ENCODE measurements at places on chromosomes 4 and X.

GRCh38 chr4:153514688-153515426 lies 48.7 kb downstream of the TMEM131L start:
- no peak for DNase-seq

DNA sequence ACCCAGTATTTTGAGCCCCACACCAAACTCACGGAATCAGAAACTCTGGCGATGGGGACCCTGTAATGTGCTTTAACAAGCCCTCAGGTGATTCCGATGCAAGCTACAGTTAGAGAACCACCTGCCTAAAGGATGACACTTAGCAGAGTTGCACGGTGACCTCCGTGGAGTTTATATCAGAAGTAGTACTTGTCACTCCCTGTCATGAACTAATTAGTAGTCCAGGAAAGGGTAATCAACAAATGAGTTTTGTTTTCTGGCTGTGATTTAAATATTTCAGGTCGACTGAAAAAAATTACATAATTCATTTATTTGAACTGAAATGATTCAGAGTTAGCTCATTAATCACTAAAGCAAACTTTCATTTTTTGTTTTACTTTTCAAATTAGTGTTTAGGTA lies 56.4 kb downstream of the TMA16 start:
- DNase-seq: no peak

DNA sequence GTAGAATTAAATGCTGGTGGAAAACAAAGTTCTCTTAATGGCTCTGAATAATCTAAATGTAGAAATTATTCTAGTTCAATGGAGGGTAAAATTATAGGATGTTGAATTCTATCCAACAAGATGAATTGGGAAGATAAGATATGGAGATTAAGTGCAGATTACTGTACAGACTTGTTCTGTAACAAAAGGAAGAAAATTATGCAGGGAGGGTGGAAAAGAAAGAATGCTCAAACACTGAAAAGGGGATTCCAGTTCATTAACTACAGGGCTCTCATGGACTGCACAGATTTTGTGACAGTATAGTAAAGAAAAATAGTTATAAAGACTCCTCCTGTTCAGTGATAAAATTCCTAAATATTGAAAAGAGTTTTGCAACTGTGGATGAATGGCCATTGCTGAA lies 1794.0 kb upstream of the PCDH7 start:
- no peak for DNase-seq

- DNase-seq: no peak
Measured at GRCh38 chrX:68983004-68983857, 154.4 kb downstream of the EFNB1 start.

- no peak for DNase-seq
Measured at GRCh38 chr4:82893942-82894341, 3.0 kb upstream of the SEC31A start.

GRCh38 chr4:138407329-138407728 lies 165.2 kb upstream of the SLC7A11 start:
- DNase-seq: no peak

DNA sequence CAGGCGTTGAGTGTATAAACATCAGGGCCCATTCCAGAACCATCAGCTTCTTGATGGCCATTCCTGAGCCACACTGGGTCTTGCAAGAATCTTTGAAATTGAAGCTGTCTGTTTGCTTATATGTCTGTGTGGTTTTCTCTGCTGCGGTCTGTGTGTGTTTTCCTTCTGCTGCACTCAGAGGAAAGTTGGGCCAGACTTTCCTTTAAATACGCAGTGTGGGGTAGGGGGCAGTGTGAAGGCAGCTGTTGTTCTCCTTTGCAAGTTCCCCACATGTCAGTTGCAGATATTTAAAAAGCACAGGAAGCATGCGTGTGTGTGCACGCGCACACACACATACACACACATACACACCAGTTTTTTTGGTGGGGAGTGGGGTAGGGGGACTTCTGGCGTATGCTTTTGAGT lies 32.1 kb downstream of the CCKAR start:
- DNase-seq: no peak

- DNase-seq: peak; percentile 66
Measured at GRCh38 chr4:89158884-89159503, 47.7 kb downstream of the TIGD2 start.

DNA sequence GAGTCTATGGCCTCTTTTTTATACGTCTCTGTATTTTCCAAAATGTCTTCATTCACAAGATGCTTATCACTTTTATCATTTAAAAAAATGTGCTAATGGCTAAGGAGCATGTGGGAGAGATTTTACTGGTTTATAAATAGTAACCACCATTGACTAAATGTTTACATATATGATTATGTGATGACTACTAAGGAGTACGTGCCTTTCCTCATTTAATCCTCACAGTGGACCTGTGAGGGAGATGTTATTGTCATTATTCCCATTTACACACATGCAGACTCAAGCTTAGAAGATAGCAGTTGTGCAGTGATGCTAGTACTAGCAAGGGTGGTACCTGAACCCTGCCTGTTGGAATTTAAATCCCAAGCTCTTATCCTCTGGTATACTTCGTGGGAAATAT lies 2.4 kb downstream of the SRD5A3 start:
- peak; percentile 46 for DNase-seq

GRCh38 chrX:47976254-47977151 lies 27.3 kb downstream of the ZNF182 start:
- DNase-seq: no peak

- DNase-seq: no peak
Measured at GRCh38 chr4:134632056-134632455, 430.5 kb upstream of the PABPC4L start.

- DNase-seq: no peak
Measured at GRCh38 chr4:31234901-31235300, 514.7 kb downstream of the PCDH7 start.

DNA sequence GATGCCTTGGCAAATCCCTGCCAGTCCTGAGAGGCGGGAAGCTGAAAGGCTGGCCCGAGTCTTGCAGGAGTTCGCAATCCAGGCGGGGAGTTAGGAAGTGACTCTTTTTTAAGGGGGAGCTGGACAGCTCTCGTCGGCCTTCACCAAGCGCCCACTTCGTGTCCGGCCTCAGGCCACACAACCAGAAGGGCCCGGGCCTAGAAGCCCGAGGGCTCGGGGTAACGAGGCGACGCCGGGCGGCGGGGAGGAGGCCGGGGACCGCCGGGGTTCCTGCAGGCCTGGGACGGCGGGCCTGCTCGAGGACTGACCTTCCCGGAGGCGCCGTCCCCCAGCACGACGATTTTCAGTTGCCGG lies 395 bp downstream of the RAB28 start:
- peak; percentile 82 for DNase-seq

- DNase-seq: no peak
Measured at GRCh38 chr4:68123525-68123924, 6.1 kb downstream of the TMPRSS11F start.

DNA sequence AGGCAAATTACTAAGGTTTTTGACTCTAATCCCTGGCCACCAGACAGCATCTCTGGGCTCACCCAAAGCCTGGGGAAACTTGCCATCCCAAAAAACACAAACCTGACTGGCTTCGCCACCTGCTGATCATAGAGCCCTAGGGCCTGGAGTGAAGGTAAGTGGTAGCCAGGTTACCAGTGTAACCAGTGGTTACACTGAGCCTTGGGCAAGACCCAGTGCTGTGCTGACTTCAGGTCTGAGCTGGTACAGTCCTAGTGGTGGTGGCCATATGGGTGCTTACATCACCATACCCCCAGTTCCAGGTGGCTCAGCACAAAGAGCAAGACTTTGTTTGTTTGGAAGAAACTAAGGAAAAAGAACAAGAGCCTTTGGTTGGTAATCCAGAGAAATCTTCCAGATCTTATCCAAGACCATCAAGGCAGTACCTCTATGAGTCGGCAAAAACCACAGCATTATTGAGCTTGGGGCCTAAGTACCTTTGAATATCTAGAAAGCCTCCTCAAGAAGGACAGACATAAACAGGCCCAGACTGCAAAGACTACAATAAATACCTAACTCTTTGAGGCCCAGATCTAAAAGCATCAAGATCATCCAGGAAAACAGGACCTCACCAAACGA lies 13.7 kb downstream of the MED14 start:
- no peak for DNase-seq

DNA sequence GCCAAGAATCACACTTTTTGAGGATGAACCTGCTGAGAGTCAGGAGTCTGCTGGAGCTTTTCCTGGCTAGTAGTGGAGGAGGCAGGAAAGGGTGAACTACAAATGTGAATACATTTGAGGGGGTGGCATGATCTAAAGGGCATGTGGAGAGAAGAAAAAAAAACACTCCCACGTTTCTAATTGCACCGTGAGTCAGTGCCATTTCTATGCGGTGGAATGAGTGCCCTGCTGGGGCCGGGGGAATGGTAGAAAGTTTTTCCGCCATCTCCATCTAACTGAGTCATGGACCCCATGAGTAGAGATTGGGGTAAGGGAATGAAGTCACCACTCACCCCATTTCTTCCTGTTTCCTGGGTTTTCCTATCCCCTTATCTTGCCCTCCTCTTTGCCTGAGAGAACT lies 19.8 kb downstream of the BEX3 start:
- DNase-seq: peak; percentile 73

DNA sequence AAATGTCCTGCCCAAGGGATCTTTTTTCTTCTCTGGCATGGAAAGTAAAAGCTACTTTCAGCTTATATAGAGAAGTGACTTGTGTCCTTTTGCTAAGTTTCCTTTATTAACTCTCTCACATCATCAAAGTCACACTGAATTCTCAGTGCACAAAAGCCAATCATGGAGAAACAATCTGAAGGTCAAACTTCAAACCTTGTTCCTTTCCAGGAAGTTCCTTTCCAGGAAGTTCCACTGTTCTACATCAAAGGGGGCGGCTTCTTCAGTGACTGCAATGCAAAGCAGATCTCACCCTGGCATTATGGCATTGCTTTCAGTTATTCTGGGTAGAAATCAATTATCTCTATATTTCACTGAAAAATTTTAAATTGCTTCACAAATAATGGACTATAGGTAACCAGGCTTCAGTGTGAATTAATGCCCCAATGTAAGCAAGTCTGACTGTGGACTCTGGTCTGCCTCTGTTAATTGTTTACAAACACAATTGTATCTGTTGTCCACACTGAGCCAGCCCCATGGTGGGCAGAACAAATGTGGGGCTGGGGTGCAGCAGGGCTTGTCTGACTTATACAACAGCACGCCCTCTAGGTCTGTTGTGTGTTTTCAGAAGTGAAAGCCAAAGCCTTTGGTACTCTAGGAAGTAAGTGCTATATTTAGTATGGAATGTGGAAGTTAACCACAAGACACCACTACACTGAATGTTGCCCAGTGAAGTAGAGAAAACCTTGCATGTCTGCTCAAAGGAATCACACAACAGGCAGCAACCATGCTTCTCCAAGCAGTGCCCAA lies 98.8 kb downstream of the CDS1 start:
- DNase-seq: peak; percentile 64

- peak; percentile 72 for DNase-seq
Measured at GRCh38 chr4:52983563-52984303, 121.6 kb downstream of the RASL11B start.

DNA sequence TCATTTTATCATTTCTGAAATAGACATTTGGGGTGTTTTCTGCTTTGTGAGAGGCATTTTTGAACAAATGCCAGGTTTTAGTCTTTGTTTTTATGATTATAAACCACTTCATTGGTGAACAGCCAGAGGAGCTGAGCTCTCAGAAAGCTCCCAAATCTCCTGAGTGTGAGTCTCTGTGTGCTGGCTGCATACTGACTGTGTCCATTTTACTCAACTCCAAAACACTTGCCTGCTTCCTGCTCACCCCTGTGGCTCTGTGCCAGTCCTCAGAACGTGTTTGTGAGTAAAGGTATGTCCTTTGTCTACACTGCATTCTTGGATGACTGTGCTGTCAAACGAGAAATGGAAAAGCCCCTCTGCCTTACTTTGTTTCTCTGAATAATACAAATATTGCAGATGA lies 5.4 kb upstream of the LRAT start:
- peak; percentile 16 for DNase-seq

DNA sequence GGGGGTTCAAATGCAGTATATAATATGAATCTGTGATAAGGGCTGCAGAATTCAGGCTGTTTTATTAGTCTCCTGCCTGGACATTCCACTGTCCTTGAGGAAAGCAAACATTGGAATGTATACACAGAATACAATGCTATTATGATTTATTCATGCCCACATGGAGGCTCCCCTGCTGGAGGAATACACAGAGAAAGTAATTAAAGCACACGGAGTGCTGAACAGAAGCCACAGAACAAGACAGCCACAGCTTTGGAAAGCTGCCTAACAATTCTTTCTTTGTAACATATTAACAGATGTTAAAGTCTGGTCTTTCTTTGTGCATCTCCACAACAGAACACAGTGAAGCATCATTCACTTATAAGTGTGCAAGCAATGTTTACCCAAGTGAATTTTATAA lies 155.8 kb downstream of the ARAP2 start:
- no peak for DNase-seq

DNA sequence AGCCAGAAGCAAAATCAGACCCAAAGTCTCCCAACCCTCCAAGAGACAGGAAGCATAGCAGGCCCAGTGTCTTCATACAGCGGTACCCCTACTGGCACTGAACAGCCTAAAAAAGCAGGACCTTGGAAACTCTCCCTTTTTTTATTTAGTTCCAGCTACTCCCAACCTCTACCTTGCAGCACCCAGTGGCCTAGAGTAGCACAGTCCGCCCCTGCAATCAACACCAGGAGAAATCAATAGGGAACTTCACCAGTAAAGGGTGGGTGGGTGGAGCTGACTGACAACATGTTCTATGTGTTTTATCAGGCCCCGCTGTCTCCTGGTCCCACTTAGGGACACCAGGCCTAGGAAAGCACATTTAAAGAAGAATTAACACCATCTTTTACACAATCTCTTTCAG lies 378.5 kb upstream of the CT83 start:
- DNase-seq: no peak

GRCh38 chr4:168793542-168793941 lies 216.5 kb downstream of the CBR4 start:
- no peak for DNase-seq

DNA sequence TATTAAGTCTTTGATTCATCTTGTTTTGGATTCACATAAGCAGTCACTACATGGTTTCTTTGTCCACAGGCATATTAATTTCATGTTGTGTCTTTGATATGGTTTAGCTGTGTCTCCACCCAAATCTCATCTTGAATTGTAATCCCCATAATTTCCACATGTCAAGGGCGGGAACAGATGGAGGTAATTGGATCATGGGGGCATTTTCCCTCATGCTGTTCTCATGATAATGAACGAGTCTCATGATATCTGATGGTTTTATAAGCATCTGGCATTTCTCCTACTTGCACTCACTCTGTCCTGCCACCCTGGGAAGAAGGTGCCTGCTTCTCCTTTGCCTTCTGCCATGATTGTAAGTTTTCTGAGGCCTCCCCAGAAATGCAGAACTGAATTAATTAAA lies 1811.2 kb upstream of the PCDH10 start:
- DNase-seq: no peak

- DNase-seq: peak; percentile 40
Measured at GRCh38 chr4:1012034-1012739, 761 bp downstream of the FGFRL1 start.
